Astrocyte (in vitro differentiated cells and primary cell): ENCODE measurements at places on chromosomes 4 and X.

DNA sequence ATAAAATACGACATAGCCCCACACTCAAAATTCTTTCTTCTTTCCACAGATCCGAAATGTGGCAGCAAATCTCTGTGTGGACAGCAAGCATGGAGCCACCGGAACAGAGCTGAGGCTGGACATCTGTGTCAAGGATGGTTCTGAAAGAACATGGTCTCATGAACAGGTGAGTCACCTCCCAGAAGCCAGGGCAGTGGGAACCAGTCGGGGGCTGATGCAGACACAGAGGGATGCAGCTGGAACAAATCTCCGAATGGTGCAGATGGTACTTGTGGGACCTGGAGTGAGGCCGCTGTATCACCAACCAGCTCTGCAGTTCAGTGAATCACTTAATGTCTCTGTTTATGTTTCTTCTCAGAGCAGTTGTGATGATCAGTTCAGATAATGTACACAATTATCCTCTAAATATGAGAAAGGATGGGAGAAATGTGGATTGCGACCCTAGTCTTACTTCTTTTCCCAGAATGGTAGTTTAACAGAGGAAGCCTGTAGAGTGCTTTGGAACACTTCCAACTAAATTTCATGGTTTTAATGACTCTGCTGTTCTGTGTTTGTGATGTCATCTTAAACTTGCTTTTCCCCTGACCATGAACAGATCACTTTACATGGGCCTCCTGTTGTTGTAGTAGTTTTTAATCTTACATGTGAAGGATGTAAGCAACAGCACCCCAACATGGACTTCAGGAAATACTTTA, 159.3 kb upstream of the GALNT7 start:
- peak; percentile 28 for DNase-seq

DNA sequence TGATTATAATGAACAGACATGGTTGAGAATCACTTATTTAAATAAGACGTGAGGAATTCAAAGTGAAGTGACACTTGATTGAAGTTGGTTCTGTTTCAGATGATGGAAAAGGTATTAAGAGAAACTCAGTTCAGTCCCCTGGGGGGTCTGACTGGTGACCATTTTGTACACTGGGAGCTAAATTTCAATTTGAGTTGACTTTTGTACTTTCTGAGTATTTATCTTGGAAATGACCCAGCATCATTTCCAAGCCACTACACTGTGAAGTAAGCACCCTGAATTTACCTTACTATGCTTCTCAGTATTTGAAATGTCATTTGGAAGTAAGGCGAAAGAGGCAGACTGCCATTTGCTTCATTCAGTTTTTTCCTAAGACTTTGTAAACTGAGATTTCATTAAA, 73.4 kb downstream of the CNOT6L start:
- DNase-seq, result no peak

- no peak for DNase-seq
Measured at GRCh38 chr4:37978248-37978924, 18.2 kb downstream of the PTTG2 start.

DNA sequence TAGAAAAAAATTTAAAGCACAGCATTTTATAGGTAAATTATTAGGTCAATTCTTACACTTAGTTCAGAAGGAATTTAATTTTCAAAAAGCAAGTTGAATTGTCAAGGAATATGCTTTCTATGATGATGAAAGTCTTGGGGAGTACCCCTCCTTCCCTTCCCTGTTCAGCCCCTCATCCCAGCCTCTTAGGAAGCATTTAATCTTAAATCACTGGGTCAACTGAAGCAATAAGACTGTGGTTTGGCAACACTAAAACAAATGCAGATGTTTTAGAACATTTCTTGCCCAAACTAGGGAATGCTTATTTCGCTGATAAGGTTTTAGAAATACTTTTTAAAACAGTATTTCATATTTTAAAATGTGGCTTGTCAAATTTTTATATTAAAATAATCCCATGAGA, 19.1 kb upstream of the ARSJ start:
- no peak for DNase-seq

DNA sequence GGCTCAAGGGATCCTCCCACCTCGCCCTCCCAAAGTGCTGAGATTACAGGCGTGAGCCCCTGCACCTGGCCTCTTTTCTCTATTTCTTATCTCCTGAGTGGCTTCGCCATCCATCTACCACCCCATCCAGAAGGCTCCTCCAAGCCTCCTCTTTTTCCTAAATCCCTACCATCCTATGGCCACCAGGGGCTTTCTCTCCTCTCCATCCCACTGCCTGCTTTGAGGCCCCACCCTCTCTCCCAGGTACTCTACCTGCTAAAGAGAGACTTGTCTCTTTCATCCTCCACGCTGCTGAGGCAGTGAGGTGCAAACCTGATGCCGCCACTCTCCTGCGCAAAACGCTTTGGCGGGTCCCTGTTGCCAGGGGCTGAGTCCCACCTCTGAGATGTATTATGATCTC, 7.0 kb downstream of the RS1 start:
- no peak for DNase-seq

DNA sequence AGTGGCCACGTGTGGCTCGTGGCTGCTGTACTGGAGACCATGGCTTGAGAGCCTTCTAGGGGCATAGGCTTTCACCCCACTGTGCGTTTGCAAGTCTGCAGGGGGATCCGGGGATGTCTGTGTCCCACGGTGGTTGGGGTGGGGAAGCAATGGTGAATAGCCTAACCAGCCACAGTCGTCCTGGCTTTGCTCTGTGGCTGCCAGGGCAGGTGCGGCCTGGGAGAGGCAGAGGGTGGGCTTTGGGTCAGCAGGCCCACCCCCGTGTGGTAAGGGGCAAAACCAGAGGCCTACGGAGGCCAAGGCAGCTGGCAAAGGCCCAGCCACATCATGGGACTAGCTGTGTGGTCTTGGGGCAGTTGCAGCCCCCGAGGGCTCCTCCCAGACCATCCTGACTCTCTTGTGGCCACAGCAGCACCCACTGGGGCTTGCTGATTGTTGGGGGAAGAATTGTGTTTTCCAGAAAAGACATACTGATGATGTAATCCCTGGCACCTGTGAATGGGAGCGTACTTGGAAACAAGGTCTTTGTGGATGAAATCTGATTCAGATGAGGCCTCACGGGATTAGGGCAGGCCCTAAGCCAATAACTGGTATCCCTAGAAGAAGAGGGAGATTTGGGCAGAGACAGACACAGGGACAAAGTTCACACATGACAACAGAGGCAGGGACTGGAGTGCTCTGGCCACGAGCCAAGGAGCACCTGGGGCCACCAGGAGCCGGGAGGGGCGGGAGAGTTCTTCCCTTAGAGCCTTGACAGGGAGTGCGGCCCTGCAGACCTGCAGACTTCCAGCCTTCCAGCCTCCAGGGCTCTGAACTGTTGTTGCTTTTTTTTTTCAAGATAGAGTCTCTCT, 2.9 kb downstream of the CPZ start:
- DNase-seq, result peak; percentile 12

GRCh38 chrX:129577473-129577872, 37.4 kb downstream of the OCRL start:
- peak; percentile 74 for DNase-seq

GRCh38 chrX:19440713-19441112, 74.6 kb downstream of the MAP3K15 start:
- DNase-seq, result peak; percentile 39

DNA sequence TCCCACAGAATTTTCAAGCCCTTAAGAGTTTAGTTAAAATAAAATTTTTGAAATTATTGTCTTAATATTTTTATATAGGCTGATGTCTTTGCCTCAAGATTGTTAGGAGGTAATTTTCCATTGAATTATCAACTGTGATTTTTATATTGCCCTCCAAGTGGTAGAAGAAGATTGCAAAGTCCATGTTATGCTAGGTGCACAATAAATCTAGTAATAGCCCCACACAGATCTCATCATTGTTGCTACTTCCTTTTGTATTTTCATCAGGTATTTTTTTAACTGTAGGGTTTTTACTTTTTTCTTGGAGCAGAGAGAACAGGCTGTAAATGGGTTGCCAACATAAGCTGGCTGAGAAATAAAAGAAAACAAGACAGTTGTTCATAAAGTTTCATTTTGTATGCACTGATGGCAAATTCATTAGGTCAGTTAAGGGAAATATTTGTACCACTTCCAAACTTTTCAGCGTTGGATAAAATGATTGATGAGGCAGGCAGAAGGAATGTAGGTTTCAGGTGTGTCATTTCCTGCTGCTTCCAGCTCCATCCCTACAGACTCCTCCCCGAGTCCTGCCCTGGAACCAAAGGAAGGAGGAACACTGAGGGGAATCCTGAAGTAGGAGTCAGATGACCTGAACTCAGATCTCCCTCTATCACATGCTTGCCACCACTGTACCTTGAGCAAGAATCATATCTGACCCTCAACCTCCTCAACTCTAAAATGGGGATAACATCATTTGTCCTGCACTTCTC, 105.5 kb downstream of the PRRG1 start:
- peak; percentile 70 for DNase-seq

DNA sequence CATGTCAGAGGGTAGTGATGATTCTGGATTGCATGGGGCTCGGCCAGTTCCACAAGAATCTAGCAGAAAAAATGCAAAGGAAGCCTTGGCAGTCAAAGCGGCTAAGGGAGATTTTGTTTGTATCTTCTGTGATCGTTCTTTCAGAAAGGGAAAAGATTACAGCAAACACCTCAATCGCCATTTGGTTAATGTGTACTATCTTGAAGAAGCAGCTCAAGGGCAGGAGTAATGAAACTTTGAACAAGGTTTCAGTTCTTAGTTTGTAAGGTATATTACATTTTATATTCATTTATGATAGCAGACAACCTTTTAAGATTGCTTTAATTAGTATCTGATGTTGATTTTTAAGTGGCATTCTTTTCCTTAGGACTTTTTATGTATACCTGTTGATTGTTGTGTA, 24.2 kb downstream of the REST start:
- no peak for DNase-seq

DNA sequence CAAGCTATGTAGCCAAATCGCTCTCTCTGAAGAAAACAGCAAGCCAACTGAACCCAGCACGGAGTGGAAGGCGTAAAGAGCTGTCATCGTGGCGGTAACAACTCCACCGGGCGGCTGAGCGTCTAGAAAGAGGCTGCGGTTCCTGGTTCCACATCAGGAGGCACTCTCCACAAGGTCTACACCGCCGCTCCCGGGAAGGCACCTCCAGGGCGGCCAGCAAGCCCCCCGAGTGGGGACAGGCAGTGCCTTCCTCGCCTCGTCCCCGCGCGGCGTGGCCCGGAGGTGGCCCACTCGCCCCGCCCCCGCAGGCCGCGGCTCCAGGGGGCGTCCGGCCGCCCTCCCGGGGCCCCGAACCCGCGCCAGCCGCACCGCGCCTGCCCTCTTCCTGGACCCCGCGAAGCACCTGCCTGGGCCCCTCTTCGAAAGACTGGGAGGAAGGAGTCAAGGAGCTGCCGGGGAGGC, 755 bp downstream of the KLHL8 start:
- peak; percentile 35 for DNase-seq

GRCh38 chr4:153421941-153422340, 44.2 kb upstream of the TMEM131L start:
- DNase-seq, result no peak

DNA sequence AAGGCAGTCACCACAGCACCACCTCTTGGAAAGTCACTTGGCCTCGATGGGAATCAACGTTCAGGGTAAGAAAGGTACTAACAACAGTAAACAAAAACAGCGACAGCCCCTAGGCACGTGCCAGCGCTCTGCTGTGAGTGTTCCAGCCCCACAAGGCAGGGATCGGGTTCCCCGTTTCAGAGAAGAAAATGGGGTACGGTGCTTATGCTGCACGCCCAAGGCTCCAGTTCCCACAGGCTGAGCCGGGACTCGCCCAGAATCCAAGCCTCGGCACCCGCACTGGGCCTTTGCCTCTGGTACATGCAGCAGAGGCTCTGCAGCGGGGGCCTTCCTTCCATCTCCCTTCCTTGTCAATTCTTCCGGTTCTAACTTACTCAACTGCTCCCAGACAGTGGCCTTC, 37.3 kb downstream of the WDR1 start:
- no peak for DNase-seq

DNA sequence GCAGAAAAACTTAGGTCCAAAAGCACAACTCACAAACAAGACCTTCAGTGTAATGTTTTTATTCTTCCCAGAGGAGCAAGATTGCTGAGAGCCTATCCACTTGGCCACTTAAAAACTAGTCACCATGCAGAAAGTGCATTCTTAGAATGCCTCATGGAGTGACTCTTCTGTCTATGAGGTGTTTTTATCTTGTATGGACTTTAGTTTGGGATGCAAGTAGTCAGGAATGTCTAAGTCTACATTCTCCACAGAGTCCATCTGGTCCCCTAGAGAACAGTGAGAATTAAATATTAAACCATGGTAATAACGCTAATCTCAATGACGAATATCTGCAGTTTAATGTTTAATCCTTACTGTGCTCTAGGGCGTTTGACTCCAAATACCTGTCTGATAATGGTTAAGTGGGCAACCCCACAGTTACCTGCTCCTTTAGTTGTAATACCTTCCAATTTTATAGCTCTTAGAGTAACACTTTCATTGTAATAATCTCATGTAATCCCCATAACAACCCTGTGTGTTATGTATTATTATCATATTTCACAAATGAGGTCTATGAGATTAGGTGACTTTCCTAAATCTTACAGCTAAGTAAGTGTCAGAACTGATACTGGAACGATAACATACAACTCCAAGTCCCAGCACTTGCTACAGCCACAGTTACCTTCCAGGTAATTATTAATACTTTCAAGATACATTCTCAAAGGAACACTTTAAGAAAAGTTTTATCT, 235.6 kb upstream of the JADE1 start:
- peak; percentile 97 for DNase-seq

DNA sequence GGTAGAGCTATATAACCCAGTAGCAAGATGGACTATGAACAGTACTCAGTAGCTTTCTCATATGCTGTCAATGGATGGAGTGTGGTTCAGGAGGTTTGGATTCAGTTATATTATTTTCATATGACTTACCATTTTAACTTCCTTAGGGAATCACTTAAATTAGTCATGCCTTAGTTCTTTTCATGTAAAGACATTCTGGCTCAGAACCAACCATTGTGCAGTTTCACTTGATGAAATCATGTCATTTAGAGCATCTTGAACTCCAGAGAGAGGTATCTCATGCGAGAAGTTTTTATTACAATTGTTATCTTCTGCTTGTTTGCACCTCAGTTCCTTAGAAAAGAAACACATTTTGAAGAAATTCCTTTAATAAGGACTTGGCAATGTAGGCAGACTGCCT, 55.8 kb downstream of the IL1RAPL2 start:
- no peak for DNase-seq

DNA sequence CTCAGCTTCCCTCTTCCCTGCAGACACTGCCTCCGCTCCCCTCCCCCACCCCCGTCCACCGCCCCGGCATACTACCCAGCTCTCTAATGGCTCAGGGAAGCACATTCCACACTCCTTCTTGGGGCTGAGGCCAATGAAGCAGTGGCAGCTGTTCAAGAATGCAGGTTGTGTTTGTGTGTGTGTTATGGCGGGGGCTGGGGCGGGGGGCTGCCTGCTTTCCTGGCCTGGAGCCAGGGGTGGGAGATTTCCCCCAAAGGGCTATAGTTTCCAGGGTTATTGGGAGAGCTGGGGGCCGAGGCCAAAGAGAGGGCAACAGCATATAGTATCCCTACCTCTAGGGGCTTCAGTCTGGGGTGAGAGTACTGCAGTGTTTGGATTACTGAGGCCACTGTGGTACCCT, 149.4 kb downstream of the EFNB1 start:
- peak; percentile 72 for DNase-seq

DNA sequence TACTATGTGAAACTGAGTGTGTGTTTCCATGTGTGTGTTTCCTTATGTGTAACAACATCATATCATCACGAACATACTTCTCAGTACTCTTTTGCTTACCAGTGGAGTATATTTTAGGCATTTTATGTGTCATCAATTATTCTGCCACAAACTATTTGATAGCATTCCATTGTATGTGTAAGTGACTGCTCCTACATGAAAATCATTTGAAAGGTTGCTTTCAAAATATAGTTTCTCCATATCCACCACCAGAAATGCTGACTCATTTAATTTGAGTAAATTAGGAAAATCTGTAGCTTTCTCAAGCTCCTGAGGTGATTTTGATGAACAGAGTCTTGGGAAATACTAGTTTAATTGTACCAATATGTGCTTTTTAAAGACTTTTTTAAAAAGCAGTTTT, 376.2 kb downstream of the PCDH18 start:
- peak; percentile 76 for DNase-seq
